ENCODE measurements at places on chromosomes 1 and 21.

- DNase-seq = no peak
Measured at GRCh38 chr1:160149716-160150115, 1.7 kb upstream of the ATP1A4 start.

DNA sequence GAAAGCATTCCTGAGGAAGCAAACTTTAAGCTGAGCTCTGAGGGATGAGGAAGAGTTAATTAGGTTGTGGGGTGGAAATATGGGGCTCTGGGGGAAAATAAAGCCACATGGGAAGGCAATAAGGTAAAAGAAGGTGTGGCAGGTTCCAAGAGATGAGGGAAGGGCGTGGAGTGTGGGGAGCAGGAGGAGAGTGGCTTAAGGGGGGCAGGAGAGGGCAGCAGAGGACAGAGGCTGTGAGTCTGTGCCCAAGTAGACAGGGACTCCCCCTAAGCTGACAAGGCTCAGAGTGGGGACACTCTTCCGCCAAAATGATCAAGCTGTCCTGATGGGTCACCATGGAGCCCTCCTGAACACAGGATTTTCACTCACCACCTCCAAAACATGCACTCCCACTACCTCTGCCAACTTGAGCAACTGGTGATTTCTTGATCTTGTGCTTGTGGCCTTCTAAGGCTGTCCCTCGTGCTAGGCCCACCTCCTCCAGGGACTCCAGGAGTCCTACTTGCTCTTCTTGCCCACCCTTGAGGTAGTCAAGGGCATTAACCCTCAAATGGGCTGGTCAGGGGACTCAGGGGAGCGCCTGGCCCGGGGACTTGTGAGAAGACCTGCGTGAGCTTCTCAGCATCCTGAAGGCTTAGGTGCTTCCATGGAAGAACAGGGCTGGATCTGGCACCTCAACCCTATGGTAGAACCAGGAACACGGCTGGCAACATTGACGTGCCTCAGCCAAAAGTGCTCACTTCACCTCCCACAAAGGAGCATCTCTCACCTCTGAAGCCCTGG is 23.4 kb downstream of the DMAP1 start:
- DNase-seq = no peak

DNA sequence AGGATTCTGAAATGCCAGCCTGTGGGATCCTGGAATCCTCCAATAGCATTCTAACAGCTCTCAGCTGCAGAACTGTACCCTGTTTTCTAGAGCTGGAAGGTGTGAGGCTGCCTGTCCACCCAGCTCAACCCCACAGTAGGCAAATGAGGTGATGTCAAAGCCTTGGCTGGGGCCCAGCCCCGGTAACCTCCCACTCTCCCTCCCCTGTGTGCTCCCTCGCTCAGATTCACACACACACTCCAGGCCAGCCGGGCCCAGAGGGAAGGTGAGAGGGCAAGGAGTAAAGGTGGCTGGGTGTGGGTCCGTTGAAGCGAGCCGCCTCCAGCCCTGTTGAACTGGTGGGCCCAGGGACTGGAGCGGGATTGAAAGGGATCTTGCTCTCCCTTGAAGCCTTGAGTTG is at the start of gene BSND:
TSS of gene BSND (plus strand) at position 257 of the 400 bp plus-strand sequence. CDS start 254 bp downstream, outside the sequence.
- no peak for DNase-seq

DNA sequence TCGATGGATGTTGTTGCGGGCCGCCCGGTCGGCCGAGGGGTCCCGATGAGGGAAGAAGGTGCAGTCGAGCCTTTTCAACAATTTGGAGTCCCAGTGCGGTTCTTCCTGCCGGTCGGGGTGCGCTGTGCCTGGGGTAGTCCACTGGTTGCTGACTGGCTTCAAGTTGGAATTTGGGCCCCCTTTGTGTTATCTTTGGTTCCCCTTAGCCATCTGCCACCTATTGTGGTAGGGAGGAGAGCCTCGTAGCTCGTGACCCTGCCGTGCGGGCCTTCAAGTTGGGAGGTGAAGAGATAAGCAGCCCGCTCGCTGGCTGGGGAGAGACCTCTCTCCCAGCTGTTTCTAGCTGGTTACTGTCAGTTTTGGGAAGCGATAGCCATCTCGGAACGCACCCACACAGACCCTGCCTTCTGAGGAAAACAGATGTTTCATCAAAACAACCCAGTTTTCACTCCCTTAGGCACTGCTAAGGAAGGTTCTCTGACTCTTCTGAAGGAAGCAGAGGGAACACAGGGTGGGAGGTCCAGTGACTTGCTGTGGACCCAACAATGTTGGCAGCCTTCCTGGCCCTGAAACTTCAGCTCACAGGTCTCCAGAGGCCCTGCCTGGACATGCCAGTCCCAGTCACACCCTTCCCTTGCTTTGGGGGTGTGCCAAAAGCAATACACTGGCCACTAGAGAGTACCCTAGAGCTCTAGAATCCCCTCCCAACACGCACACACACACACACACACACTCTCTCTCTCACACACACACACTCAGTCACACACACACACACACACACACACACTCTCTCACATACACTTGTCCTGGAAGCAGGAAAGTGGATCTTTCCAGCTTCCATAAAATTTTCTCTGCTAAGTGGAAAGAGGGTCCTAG is 1.0 kb downstream of the BTG2 start:
- no peak for DNase-seq

- DNase-seq = no peak
Measured at GRCh38 chr1:157356601-157357000, 195.7 kb downstream of the FCRL5 start.

DNA sequence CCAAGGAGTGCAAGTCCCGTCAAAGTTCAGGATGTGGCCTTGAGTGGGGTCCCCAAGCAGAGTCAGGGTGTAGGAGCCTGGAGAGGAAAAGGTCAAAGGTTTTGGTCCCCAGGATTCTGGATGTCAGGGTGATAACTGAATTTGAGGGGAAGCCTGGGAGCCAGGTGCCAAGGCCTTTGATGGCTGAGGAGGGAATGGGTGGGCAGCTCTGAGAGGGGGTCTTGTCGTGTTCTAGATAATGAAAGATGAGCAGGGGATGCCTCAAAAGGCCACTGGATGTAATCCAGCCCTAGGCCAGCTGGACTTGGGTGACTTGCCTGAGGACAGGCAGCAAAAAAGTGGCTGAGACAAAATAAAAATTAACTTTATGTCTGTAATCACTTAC is 27.5 kb upstream of the KCNA2 start:
- DNase-seq = no peak

DNA sequence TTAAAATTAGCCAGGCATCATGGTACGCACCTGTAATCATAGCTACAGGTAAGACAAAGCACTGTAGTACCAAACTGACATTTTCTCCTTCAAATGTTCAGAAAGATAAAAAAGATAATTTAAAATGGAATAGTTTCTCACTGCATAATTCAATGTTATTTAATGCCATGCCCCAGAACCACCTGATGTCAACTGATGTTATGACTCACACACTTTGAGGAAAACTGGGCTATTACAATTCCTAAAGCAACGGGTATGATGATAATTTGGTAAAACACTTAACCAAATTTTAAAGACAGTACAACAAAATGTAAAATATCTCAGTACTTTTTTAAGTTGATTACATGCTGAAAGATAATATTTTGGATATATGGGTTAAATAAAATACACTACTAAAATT is 22.9 kb upstream of the PLEKHO1 start:
- no peak for DNase-seq

GRCh38 chr1:61337981-61338848 is 255.9 kb downstream of the NFIA start:
- DNase-seq = no peak

GRCh38 chr1:168135921-168136708 is 615 bp downstream of the GPR161 start:
- DNase-seq = no peak

- DNase-seq = no peak
Measured at GRCh38 chr1:69305621-69306020, 262.1 kb upstream of the LRRC7 start.

- DNase-seq = no peak
Measured at GRCh38 chr1:210347112-210347511, 18.4 kb downstream of the HHAT start.

DNA sequence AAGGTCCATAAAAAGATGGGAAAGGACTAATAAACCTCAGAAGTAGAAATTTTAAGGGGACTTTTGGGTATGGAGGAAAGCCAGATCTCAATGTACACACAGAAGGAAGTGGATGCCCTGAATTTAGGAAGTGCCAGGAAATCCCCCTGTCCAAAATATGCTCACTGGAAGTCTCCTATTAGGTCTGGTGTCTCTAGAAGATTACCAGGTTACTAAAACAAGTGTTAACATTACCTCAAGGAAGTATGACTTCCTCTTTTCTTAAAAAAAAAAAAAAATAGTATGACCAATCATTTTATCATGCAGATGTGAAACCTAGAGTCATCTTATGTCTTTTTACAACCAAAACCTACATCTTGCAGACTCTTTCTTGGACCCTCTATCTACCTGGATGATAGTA is 30.7 kb downstream of the CD58 start:
- no peak for DNase-seq

DNA sequence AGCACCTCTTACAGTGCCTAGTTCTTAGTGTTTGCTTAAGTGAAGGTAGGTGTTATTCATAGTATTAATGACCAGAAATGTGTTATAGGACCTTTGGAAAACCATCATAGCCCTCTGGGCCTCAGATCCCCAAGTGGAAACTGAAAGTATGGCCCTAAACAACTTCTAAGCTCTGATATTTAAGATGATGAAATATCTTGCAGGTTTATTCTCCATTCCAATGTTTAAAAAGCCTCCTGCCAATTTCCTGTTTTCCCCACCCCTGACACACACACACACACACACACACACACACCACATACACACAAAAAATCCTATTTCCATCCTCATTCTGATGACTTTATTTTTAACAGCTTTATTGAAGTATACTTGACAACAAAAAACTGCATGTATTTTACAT is 108.2 kb downstream of the DIRAS3 start:
- no peak for DNase-seq

DNA sequence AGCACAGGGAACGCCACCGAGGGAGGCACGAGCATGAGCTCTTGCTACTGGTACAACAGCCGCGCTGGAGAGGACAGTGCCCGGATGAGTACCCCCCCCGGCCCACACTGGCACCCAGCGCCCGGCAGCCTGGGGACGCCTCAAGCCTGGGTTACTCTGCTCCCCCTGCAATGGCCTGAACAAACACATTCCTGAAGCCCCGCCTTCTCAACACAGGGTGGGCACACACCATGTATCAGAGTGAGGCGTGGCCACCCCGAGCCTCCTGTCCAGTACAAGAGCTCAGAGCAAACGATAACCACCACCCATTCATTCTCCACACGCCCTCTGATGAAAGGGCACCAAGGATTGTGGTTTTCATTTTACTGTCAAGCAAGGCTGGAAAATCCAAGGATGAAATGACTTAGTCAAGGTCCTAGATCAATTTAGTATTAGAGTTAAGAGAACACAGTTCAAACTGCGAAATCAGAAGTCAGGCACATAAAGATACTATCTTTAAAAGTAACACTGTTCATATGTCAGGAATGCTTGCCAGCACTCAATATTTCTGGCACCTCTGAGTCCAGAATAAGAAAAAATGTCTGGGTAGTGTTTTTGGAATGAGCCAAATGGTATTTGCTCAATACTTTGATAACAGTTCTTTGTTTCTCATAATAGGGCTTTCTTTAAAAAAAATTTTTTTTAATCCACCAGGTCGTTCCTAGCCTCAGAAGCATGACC is 22.0 kb downstream of the UBE2G2 start:
- no peak for DNase-seq

DNA sequence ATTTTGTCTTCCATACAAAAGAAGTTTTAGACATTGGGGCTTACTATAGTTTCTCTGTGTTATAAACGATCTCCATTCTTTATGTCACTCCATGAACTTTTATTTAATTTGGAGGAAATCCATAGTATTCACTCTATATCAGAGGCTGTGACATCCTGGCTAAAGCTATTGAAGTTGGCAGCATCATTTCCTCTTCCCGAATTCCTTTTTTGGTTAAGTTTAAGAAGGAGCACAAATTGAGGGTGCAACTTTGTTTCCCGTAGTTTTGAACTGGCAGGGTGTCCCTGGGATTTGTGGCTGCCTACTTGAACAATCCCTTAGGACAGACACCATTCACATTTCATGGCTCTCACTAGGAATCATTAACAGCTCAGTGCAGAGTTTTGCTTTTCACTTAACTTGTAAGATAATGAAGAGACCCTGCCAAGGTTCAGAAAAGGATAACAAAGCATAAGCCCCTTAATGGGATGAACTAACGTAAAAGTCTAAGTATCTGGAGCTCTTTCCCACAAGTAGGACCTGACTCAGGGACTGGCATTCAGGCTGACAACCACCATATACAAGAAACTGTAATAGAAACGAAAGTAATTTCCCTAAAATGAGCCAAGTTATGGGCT is 13.9 kb downstream of the S1PR1 start:
- DNase-seq = no peak

GRCh38 chr1:23617084-23617521 is 57.8 kb upstream of the ID3 start:
- DNase-seq = no peak

DNA sequence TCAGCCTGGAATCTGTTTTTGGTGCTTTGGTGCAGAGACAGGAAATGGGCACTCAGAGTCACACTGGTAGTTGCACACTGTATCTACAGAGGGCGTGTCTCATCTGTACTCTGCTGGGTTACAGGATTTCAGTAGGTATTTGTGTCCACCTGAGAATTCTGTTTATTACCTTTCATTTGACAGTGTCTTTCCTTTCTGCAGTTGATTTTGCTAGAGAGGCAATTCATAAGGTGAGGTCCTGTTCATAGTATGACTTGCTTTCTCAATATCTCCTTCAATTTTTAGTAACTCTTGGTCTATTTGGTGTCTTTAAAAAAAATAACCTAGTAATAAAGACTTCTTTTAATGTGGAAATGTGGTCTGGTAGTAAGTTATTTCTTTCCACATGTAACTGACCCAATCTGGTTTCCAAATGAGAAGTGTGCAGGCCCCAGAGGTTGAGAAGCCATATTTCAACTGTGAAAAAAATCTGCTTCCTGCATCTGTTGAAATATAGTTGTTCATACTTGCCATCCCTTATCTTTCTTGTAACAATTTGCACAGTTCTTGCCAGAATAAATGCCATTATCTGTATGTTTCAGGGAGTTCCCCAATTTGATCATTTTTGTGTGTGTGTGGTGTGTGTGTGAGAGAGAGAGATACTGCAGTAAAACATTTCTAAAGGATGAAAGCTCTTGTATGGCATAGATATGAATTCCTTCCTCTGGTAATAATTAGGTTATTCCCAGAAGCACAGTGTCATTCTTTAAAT is 78.4 kb upstream of the DNAJC6 start:
- DNase-seq = no peak

DNA sequence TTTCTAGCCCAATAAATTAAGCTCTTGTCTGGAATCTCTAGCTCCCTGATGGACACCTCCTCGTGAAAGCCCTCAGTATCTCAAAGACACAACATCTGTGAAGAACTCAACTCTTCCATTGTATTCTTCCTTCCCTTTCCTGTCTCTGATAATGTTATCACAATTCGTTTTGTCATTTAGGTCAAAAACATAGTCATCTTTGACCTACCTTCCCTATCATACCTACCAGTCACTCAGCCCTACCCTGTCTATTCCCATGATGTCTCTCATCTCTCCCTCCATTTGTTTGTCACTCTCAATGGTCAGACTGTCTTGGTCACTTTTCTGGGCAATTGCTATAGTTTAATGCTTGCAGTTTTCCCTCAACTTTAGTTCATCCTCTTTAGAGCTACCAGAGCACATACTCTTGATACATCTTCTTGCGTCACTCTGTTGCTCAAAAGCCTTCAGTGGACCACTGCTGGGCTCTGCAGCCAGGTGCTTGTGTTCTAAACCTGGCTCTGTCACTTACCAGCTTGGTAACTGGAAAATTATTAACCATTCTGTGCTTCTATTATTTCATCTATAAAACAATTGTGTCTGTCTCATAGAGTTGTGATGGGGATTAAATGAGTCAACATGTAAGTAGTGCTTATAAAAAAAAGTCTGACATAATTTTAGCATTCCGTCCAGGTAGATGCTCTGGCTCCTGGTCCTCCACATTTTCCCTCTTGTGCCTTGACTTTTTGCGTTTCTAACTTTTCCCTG is 39.6 kb downstream of the DDR2 start:
- no peak for DNase-seq
